ENCODE measurements at places on chromosomes 12 and 14.

GRCh38 chr14:90784621-90785270 lies 31.5 kb downstream of the TTC7B start:
- DNase-seq, result no peak

GRCh38 chr14:90137807-90138206 lies 76.0 kb downstream of the KCNK13 start:
- DNase-seq, result no peak

DNA sequence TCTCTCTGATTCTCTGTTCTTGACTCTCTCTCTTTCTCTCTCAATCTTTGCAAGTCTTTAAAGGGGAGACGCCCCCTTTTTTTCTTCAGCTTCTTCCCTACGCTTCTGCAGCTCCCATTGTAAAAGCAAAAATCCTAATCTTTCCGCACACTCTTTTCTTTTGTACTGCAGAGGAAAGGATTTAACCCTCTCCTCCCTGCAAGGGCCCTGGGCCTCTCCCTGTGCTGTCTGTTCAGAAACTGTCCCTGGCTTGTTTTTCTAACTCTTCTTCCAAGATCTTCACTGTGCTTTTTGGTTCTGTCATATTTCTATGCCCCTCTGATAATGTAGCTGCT lies 10.9 kb upstream of the SALL2 start:
- DNase-seq, result no peak

- DNase-seq, result no peak
These were observed 43.3 kb downstream of the ARMH4 start for GRCh38 chr14:58108717-58109116.

- no peak for DNase-seq
These were observed 5.7 kb upstream of the SLC35F4 start for GRCh38 chr14:57871459-57872080.

DNA sequence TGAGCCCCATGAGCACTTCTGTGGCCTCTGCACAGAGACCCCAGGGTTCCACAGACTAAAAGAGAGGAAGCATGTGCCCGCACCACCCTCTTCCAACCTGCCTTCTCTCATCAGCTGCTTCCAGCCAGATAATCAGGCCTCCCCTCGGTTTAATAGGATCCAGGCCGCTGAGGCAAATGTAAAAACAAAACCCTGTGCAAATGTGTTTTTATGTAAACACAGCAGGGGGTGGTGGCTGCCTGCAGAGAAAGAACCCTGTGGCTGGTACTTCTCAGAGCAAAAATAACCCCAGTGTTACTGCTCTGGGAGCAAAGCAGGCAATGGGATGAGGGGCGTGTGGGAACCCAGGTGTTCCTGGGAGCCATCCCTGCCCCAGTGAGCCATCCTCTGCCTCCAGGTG lies 46.2 kb downstream of the WSCD2 start:
- no peak for DNase-seq

DNA sequence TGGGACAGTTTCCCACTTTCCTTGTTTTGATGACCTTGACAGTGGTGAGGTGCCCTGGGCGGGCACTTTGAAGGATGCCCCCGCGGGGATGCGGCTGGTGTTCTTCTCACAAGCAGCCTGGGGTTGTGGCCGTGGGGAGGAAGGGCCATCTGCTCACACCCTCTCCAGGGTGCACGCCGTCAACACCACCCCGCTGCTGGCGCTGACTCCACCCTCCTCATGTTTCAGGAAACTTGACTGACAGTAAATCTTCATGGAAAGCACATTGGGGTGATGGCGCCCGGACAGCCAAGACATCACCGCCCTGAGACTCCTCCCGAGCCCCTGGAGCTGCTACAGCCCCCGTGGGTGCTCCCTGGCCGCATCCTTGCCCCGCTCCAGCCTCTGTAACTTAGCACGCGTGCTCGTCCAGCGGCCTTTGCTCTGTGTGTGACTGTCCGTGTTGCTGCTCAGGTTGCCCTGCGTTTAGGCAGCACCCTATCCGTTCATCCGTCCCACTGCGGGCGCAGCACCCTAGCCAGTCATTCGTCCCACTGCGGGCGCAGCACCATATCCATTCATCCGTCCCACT lies 150.2 kb upstream of the C14orf180 start:
- no peak for DNase-seq

DNA sequence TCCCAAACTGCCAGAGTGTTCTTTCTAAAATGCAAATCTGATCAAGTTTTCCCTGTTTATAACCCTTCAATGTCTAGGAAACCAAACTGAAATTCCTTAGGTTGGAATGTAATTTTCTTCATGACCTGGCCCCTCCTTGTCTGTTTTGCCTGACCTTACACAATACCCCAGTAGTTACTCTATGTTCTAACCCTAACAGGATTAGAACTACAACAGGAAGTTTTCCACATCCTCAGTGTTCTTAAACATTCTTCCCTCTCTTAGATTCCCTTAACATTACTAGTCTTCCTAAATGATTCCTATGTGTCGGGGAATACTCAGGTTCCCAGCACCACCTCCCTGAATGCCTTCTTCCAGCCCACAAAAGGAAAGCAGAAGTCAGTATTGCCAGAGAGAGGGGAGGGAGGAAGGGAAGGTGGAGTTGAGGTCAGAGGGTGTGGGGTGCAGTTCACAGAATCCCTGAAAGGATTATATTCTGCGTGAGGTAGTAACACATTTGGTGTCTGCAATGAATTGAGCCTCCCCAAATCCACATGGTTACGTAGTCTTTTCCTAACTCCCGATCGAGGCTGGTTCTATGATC lies 72.6 kb downstream of the BBS10 start:
- no peak for DNase-seq
